ENCODE measurements at places on chromosomes 4 and X.

DNA sequence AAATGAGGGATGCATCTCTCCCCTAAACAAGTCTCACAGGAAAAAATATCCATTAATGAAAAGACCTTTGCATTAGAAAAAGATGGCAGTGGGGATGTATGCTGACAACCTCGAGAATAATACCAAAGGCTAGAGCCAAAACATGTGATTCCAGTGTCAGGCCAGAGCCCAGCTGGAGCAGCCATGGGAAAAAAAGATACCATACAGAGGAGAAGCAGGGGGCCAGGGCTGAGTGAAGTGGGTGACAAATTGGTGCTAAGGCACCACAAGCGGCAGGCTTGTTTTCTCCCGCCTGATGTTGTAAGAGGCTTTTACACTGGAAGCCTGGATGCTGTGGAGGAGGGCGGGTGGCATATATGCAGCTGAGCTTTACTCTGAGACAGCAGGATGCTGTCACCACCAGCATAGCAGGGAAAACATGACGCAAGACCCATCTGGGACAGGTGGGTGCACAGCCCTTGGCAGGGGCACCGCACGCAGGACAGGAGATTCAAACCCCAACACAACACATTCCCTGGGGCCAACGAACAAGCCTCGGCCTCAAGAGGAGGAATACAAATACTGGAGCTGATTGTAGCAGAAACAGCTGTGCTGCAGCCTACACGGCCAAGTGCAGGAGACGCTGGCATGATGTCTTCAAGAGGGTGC is 91.9 kb downstream of the TSPAN5 start:
- peak; percentile 23 for DNase-seq

DNA sequence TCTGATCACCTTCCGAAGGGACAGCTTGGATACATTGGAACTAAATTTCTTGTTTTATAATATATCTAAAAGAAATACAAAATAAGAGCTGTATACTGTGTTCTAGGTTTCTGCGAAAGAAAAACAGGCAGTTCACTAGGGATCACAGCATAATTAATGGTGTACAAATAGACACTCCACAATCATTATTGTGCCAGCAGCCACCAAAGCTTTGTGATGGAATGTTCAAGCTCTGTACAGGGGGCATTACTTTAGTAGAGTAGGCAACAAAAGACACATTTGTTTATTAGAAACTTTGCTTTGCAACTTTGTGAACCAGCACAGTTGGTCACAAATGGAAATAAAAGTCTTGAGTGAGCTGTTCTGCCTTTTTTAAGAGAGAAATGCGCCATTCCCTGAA is 49.3 kb downstream of the SGMS2 start:
- no peak for DNase-seq

DNA sequence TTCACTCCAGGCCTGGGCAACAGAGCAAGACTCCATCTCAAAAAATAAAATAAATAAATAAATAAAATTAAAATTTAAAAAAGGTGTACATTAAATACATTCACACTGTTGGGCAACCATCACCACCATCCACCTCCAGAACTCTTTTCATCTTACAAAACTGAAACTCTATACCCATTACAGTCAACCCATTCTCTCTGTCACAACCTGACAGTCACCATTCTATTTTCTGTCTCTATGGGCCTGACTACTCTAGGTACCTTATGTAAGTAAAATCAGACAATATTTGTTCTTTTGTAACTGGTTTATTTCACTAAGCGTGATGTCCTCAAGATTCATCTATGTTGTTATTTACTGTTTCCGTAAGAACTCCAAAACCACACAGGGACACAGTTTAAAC is 59.6 kb downstream of the FRYL start:
- DNase-seq: no peak

GRCh38 chr4:110667670-110668069 is 44.8 kb upstream of the PITX2 start:
- no peak for DNase-seq

- DNase-seq: no peak
Measured at GRCh38 chrX:41499195-41499594, 52.1 kb downstream of the NYX start.

GRCh38 chr4:82352825-82353366 is 20.9 kb downstream of the HNRNPD start:
- no peak for DNase-seq

DNA sequence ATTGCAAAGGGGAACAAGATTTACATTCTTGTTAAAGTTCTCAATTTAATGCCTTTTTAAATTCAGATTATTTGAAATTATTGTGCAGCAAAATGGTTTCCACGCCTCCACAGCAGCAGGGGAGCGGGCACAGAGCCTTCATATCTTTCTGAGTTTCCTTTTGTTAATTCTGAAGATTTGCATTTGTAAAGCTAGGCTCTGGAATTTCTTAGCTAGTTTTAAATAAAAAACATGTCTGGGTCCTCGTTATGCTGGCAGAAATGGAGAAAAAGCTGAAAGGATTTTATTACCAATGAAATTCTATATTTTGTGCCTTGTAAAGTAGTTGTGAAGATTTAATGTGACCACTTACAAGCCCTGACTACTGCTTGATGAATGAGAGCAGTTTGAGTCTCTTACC is 40.8 kb upstream of the MAGED1 start:
- no peak for DNase-seq

GRCh38 chrX:153443476-153444332 is 2.2 kb downstream of the TREX2 start:
- no peak for DNase-seq

DNA sequence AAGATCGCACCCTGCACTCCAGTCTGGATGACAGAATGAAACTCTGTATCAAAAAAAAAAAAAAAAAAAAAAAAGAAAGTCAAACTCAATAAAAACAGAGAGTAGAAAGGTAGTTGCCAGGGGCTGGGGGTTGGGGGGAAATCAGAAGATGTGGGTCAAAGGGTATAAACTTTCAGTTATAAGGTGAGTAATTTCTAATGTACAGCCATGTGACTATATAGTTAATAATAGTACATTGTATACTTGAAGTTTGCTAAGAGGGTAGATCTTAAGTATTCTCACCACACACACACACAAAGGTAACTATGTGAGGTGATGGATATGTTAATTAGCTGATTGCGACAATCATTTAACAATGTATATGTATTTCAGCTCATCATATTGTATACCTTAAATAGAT is 11.5 kb downstream of the HERC6 start:
- DNase-seq: no peak

- peak; percentile 24 for DNase-seq
Measured at GRCh38 chrX:86946569-86946968, 571.0 kb upstream of the KLHL4 start.

GRCh38 chr4:108166441-108167315 is 2.1 kb downstream of the LEF1 start:
- DNase-seq: peak; percentile 54

- no peak for DNase-seq
Measured at GRCh38 chr4:16207409-16207808, 18.9 kb downstream of the TAPT1 start.

DNA sequence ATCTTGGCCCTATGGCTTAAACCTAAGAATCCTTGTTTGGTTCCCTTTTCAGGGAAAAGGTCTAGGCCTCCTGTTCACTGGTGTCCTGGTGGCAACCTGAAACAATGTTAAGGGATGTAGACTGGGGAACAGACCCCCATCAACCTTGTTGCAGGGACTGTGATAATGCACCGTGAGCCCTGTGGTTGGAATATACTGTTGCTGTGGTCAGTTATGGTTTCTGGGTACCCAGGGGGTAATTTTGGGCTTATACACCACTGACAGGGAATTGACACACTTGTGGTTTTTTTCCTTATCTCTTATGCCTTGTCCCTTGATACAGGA is 64.0 kb upstream of the WDR1 start:
- no peak for DNase-seq

DNA sequence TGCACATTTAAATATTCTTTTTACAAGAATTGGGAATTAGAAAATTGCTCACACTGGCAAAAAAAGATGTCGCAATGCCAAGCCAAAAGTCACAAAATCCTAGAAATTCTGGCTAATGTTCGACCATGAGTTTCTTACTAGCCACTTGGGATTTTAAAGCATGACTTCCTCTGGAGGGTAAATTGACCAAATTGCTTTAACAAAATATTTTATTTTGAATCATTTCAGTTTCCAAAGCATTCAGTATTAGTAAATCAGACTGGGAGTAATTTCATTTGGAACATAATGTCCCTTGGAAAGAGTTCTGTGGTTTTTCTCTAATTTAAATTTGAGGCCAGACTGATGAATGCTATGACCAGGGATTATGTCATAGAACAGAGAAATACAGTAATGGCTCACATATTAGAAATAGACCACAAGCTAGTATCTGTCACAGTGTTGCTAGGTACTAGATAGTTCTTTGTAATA is 7.6 kb upstream of the CXCL5 start:
- no peak for DNase-seq

DNA sequence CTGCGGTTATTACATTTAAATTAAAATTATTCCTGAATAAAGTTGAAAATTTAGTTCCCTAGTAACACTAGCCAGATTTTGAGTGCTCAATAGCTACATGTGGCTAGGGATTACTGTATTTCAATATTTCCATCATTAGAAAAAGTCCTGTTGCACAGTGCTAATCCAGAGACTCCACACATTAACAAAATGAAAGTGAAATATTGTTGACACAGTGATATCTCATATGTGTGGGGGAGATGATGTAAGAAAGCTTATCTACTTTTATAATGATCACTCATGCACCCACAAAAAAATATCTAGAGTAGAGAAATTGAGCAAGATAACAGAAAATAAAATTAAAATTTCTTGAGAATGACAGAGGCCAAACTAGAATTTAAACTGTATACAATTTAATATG is 74.9 kb downstream of the MAGEB10 start:
- no peak for DNase-seq

DNA sequence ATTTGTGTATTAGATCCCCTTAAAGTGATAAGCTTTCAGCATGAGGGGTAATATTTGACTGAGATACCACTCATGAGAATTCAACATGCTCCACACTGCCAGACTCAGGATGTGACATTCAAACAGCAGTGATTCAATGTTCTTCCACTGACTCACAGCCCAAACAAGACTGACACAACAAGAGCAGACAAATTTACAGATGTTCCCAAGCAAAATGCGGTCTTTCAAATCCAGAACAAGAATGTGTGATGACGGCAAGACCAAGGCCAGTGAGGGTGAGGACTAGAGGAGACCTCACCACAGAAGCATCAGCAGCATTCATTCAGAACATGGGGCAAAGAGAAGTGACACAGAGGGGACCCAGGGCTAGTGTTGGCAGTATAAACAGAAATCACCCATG is 99.3 kb upstream of the GRIA3 start:
- no peak for DNase-seq

DNA sequence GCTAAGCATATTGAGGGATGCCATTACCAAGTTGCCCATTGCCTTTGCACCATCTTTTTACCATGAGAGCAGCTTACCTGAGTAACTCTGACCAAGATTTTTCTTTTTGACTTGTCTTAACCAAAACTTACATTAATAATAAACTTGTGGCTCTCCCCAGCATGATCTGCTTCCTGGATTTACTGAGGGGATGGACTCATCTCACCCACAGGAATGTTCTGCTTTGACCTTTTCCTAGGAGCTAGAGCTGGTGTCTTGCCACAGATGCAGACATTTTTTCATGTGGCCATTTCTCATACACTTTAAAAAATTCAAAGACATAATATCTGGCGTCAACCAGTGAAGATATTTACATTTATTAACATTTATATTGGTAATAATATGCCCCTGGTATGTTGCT is 79.2 kb upstream of the EFHC2 start:
- no peak for DNase-seq

- DNase-seq: peak; percentile 79
Measured at GRCh38 chr4:89308161-89308500, 531 bp upstream of the GPRIN3 start.

Measured in muscle of back (tissue), 13 donors.